ENCODE measurements at places on chromosomes 2 and 18. TPM values are rescaled to one million over a fixed set of nuclear protein-coding genes. Genes with fewer than 3 reads are reported as not detected.
A peak's percentile ranks its signal among the peaks of the same experiment; 100 is the strongest.

DNA sequence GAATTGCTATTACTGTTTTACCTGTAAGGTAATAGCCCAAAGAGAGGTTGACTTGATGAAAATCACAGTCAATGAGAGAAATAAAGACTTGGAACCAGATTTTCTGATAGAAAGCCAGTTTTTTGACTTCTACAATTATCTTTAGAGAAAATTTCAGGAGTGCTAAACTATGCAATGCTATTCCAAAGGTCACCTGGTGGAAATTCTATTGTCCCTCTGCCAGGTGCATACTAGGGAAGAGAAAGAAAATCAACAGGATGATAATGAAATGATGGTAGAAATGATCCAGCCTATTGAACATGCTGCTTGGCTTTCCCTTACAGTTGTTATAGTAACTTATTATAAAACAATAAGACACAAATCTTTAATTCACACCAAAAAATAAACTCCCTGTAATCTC lies 85.0 kb downstream of the FASTKD2 start:
- H3K4me1 ChIP-seq, result no peaks in the 10 kb centered on the region
- H3K27me3 ChIP-seq, result no peaks in the 10 kb centered on the region
- H3K4me3 ChIP-seq, result no peak overlapping the region
- H3K36me3 ChIP-seq, result no peaks in the 10 kb centered on the region

GRCh38 chr18:11672198-11672597 lies 16.9 kb upstream of the GNAL start:
- no peak overlapping the region for H3K4me3 ChIP-seq
- no peaks in the 10 kb centered on the region for H3K4me1 ChIP-seq
- no peak for DNase-seq
- H3K27ac ChIP-seq, result no peak overlapping the region
- H3K27me3 ChIP-seq, result peaks cover 4% of the 10 kb centered on the region
- no peaks in the 10 kb centered on the region for H3K36me3 ChIP-seq

Gene SP5
- total RNA-seq, result not detected

DNA sequence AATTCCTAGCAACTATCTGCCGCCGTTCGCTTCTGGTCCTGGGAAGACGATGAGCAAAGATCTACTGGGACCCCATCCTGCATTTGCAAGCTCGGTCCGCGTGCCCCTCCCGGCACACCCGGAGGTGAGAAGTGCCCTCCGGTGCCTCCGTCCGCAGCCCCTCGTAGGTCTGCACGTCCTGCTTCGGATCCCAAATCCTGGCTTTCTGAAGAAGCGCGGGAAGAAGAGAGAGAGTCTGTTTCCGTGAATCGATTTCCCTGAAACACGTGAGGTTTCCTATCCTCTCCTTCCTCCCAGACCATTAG lies 5.0 kb upstream of the OSR1 start:
- peak overlapping the region; percentile 84 for H3K4me3 ChIP-seq
- H3K27me3 ChIP-seq, result peaks cover 68% of the 10 kb centered on the region
- H3K4me1 ChIP-seq, result peaks cover 12% of the 10 kb centered on the region
- H3K27ac ChIP-seq, result no peak overlapping the region
- no peaks in the 10 kb centered on the region for H3K36me3 ChIP-seq

GRCh38 chr2:18404708-18405107 lies 155.7 kb downstream of the RDH14 start:
- H3K4me3 ChIP-seq, result no peak overlapping the region
- H3K36me3 ChIP-seq, result no peaks in the 10 kb centered on the region
- no peaks in the 10 kb centered on the region for H3K27me3 ChIP-seq
- DNase-seq, result no peak

Gene DAW1
- total RNA-seq, result 0.75 TPM

DNA sequence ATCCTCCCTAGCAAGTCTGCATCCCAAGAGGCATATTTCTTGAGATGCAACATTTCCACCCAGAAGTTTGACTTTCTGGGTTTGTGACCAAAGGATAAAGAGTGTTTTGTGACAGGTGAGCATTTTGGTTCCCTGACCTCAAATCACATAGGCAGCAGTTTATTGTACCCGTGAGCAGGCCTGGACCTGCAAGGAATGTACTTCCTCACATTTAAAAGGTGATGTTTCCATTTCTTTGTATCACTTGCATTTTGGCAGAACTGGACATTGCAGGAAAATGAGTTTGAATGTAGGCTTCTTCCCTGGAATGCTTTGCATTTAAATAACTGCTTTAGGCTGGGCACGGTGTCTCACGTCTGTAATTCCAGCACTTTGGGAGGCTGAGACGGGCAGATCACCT lies 160.7 kb downstream of the ALPK2 start:
- peaks cover 8% of the 10 kb centered on the region for H3K27me3 ChIP-seq
- H3K27ac ChIP-seq, result no peak overlapping the region
- DNase-seq, result no peak
- no peaks in the 10 kb centered on the region for H3K4me1 ChIP-seq
- no peaks in the 10 kb centered on the region for H3K36me3 ChIP-seq

DNA sequence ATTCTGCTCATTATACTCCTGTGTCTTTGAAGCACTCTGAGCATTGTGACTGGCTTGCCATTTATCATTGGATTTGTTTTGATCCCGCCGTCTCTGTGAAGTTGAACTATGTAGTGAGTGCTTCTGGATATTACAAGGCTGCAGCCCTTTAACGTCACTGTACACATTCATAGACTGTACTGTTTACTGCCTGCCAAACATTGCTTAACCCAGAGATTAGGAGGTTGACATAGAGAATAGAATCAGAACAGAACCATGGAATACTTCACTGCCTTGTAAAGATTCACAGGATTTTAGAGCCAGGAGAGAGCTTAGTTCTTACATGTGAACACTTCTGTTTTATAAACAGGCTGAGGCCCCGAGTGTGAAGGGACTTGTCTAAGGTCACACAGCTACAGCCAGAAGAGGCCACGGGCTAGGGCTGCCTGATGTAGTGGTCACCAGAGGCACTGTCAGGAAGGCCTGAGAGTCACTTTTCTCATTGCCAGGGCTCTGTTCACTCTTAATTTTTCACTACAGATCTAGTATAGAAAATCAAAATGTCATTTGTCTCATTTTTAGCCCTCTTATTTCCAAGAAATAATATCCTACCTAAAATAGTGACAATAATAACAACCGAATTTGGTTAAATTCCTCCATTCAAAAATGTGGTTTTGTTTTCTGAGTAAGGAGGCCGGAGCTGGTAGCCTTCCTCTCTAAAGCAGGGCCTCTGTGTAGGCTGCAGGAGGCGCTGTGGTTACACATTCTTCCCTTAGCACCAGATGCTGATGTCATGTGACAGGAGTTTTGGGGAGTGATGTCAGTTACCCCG lies 87.9 kb downstream of the UGGT1 start:
- H3K36me3 ChIP-seq, result peaks cover 54% of the 10 kb centered on the region
- no peak overlapping the region for H3K4me3 ChIP-seq
- no peak overlapping the region for H3K27ac ChIP-seq
- no peaks in the 10 kb centered on the region for H3K4me1 ChIP-seq
- DNase-seq, result peak; percentile 55

Gene ALPP
- 0.32 TPM for total RNA-seq

- H3K4me3 ChIP-seq, result peak overlapping the region; percentile 55
- peaks cover 7% of the 10 kb centered on the region for H3K4me1 ChIP-seq
- DNase-seq, result peak; percentile 5
- no peaks in the 10 kb centered on the region for H3K36me3 ChIP-seq
Measured at GRCh38 chr2:112137516-112138158, 548 bp upstream of the FBLN7 start.

- no peaks in the 10 kb centered on the region for H3K36me3 ChIP-seq
- H3K4me1 ChIP-seq, result no peaks in the 10 kb centered on the region
- no peak overlapping the region for H3K4me3 ChIP-seq
- no peak for DNase-seq
- no peak overlapping the region for H3K27ac ChIP-seq
- H3K27me3 ChIP-seq, result no peaks in the 10 kb centered on the region
Measured at GRCh38 chr2:128984855-128985254, 666.2 kb upstream of the HS6ST1 start.

DNA sequence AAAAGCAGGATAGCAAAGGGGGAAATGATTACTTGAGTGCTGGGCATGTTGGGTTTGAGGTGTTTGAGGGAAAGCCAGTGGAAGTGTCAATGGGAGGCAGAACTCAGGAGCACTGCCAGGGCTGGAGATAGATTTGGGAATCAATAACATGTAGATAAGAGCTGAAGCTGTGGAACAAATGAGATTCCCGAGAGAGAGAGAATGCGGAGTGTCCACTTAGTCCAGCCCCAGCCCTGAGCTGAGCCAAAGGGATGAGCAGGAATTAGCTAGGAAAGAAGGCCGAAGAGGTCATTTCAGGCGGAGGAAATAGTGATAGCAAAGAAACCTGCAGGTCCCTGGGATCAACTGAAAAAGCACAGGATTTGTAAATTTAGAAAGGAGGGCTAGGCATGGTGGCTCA lies 21.2 kb upstream of the YES1 start:
- DNase-seq, result no peak
- no peak overlapping the region for H3K27ac ChIP-seq
- H3K36me3 ChIP-seq, result no peaks in the 10 kb centered on the region
- peaks cover 9% of the 10 kb centered on the region for H3K4me1 ChIP-seq
- H3K4me3 ChIP-seq, result no peak overlapping the region

Gene REEP1
- 1.1 TPM for total RNA-seq

GRCh38 chr2:27798486-27798885 lies 27.0 kb downstream of the MRPL33 start:
- H3K4me3 ChIP-seq, result no peak overlapping the region
- H3K27me3 ChIP-seq, result no peaks in the 10 kb centered on the region
- H3K4me1 ChIP-seq, result peaks cover 35% of the 10 kb centered on the region
- H3K36me3 ChIP-seq, result no peaks in the 10 kb centered on the region
- peak overlapping the region; percentile 99 for H3K27ac ChIP-seq

GRCh38 chr2:83584672-83585071 lies 874.4 kb downstream of the SUCLG1 start:
- no peaks in the 10 kb centered on the region for H3K27me3 ChIP-seq
- no peaks in the 10 kb centered on the region for H3K4me1 ChIP-seq

Gene GCKR
- total RNA-seq, result not detected

Gene PCARE
- total RNA-seq, result not detected

- no peak for DNase-seq
- H3K36me3 ChIP-seq, result no peaks in the 10 kb centered on the region
- no peaks in the 10 kb centered on the region for H3K4me1 ChIP-seq
- no peaks in the 10 kb centered on the region for H3K27me3 ChIP-seq
Measured at GRCh38 chr2:107687073-107687472, 139.6 kb upstream of the RGPD4 start.

DNA sequence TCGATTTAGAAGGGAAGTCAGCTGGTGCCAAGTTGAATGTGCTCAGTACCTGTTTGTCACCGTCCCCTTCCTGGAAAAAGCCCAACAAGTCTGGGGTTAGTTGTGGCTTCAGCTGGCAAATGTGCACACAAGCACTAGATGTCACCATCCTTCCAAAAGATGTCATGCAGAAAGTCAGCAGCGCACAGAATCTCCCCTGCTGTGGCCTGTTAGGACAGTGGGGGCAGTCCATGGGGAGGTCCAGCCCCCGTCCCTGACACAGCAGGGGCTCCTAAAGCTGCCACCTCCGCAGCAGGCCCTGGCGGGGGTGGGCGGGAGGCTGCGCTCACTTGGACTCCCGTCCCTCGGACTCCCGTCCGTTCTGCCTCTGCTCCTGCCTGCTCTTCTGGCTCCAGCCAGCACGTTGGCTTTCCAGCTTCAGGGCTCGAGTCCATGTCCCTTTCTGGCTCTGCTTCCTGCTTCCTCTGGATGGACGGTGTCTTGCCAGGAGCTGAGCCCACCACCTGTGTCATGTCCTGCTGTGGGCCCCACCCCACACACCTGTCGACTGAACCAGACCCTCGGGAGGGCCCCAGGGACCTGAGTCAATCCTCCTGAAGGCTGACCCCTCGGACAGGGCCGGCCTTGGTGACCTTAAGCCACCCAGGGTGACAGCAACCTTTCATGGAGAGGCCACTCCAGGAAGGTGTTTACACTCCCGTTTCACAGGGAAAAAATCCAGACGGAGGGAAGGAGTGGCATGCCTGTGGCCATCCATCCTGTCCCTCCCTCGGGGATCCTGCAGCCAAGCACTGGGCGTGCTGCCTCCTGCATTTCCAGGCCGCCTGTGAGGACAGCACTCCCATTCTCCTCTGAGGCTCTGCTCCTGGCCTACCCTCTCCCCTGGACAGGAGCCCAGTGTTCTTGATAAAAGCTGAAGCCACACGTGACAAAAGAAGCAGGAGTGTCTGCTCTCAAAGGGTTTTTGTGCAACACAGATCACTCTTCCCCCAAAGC lies 8.5 kb downstream of the RAB17 start:
- no peak overlapping the region for H3K27ac ChIP-seq
- DNase-seq, result peak; percentile 42
- H3K36me3 ChIP-seq, result no peaks in the 10 kb centered on the region
- H3K27me3 ChIP-seq, result peaks cover 6% of the 10 kb centered on the region
- no peak overlapping the region for H3K4me3 ChIP-seq

Gene PDCD1
- total RNA-seq, result not detected

DNA sequence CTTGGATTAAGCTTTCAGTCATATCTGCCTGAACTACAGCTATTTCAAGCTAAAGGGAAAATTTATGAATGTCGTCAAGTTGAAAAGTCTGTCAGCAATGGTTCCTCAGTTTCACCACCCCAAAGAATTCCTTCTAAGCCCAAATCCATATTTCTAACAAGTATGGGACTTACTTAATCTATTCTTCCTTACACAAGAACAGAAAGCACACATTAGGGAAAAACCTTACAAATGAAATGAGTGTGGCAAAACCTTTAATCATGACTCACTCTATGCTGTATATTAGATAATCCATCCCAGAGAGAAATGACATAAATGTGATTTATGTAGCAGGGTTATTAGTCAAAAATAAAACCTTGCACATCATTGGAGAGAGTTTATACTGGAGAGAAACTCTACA lies 78.9 kb downstream of the RAB31 start:
- no peaks in the 10 kb centered on the region for H3K36me3 ChIP-seq
- no peak overlapping the region for H3K27ac ChIP-seq
- no peak overlapping the region for H3K4me3 ChIP-seq
- H3K4me1 ChIP-seq, result peaks cover 14% of the 10 kb centered on the region

- DNase-seq, result no peak
- H3K27me3 ChIP-seq, result no peaks in the 10 kb centered on the region
- H3K27ac ChIP-seq, result no peak overlapping the region
- no peaks in the 10 kb centered on the region for H3K4me1 ChIP-seq
Measured at GRCh38 chr18:27473318-27473717, 288.2 kb upstream of the CHST9 start.

DNA sequence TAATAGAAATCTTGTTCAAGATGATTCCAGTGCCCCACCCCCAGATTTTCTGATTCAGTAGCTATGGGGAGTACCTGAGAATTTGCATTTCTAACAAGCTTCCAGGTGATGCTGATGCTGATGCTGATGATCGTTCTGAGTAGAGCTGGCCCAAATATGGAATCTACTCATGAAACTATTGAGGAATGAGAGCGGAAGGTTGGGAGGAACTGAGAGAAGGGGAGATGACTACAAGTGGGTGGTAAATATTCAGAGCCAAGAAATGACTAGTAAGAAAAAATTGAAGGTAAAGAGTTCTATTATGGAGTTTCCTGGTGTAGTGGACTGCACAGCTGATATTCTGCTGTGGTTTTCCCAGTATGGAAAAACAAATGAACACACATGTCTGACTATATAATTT lies 235.4 kb upstream of the FN1 start:
- H3K36me3 ChIP-seq, result no peaks in the 10 kb centered on the region
- H3K27ac ChIP-seq, result no peak overlapping the region
- peak; percentile 52 for DNase-seq
- no peaks in the 10 kb centered on the region for H3K4me1 ChIP-seq
- H3K27me3 ChIP-seq, result no peaks in the 10 kb centered on the region
- H3K4me3 ChIP-seq, result no peak overlapping the region
